Spleen (tissue), 13 donors: ENCODE measurements at places on chromosomes 2 and 18. TPM values are rescaled to one million over a fixed set of nuclear protein-coding genes. Genes with fewer than 3 reads are reported as not detected.
A peak's percentile ranks its signal among the peaks of the same experiment; 100 is the strongest.

- no peaks in the 10 kb centered on the region for H3K4me1 ChIP-seq
- no peak overlapping the region for H3K4me3 ChIP-seq
- no peaks in the 10 kb centered on the region for H3K36me3 ChIP-seq
- H3K27ac ChIP-seq = no peak overlapping the region
- no peaks in the 10 kb centered on the region for H3K27me3 ChIP-seq
Observed at GRCh38 chr2:136101042-136101441, 16.9 kb downstream of the CXCR4 start.

The STPG4 gene
- total RNA-seq = 2.2 TPM

The SPDYA gene
- 1.9 TPM for total RNA-seq

DNA sequence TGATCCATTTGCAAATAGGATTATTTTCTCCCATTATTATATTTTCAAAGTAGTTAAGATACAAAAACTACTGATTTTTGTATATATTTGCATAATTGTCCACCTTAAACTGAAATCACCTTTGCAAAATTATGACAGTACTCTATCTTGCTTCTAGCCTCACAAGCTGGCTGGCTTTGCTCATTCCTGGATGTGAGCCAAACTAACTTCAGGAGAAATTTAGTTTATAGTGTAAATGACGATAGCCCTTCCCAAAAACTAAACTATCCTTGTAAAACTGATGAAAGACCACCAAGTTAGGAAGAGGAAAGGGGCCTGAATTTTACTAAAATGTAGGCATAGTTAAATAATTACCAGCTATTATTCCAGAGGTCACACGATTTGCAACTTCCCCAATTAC, 87.3 kb downstream of the ADD2 start:
- no peak for DNase-seq
- H3K4me3 ChIP-seq = no peak overlapping the region
- H3K27ac ChIP-seq = no peak overlapping the region
- H3K4me1 ChIP-seq = no peaks in the 10 kb centered on the region

GRCh38 chr2:12732651-12733050, 15.9 kb downstream of the TRIB2 start:
- H3K4me3 ChIP-seq = no peak overlapping the region
- H3K27ac ChIP-seq = peak overlapping the region; percentile 97
- DNase-seq = peak; percentile 88
- H3K36me3 ChIP-seq = peaks cover 94% of the 10 kb centered on the region
- H3K27me3 ChIP-seq = no peaks in the 10 kb centered on the region
- peaks cover 97% of the 10 kb centered on the region for H3K4me1 ChIP-seq

The OTX1 gene
- total RNA-seq = not detected

- no peak for DNase-seq
- no peaks in the 10 kb centered on the region for H3K4me1 ChIP-seq
- H3K27me3 ChIP-seq = peaks cover 22% of the 10 kb centered on the region
- no peak overlapping the region for H3K27ac ChIP-seq
- no peak overlapping the region for H3K4me3 ChIP-seq
Observed at GRCh38 chr2:210660-211059, 53.2 kb downstream of the SH3YL1 start.

DNA sequence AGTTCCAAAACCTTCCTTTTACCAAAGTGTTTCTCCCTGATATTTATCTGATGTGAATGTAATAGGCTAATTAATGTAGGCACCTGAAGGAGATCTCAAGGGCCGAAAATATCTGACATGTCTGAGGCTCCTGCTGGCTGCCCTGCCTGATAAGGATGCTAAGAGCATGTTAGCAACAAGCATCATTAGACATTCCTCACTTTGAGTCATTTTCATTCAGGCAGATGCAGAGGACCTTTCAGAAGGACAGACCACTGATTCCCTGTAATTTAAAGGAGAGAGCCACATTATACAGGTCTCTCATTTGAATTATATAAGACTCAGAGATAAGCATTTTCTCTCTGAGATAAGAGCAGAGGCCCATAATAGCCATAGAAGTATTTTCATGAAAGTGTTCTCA, 222.4 kb upstream of the NCKAP5 start:
- H3K36me3 ChIP-seq = no peaks in the 10 kb centered on the region
- H3K4me1 ChIP-seq = no peaks in the 10 kb centered on the region
- H3K4me3 ChIP-seq = no peak overlapping the region
- no peaks in the 10 kb centered on the region for H3K27me3 ChIP-seq
- DNase-seq = no peak

The SP140 gene
- 63.9 TPM for total RNA-seq

GRCh38 chr2:237721458-237721857, 77.1 kb upstream of the RBM44 start:
- H3K36me3 ChIP-seq = no peaks in the 10 kb centered on the region
- peak overlapping the region; percentile 57 for H3K27ac ChIP-seq
- no peak for DNase-seq
- H3K27me3 ChIP-seq = no peaks in the 10 kb centered on the region

DNA sequence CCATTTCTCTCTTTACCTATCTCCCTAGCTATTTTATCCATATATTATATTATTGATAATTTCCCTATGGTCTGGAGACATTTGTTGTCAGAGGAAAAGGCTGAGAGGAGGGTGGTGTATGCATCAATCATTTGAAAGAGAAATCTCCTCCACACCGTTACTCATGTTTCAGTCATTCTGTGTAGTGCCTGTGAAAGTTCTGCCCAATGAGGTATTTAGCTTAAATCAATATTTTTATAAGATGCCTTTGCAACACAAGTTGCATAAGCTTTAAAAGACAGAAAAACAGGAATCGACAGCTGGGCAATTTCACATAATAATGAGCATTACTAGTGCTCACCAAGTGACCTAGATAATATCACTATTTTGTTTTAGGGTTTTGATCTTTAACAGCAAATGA, 363.7 kb upstream of the FSIP2 start:
- no peaks in the 10 kb centered on the region for H3K27me3 ChIP-seq
- H3K27ac ChIP-seq = no peak overlapping the region
- H3K4me3 ChIP-seq = no peak overlapping the region
- H3K36me3 ChIP-seq = no peaks in the 10 kb centered on the region
- H3K4me1 ChIP-seq = no peaks in the 10 kb centered on the region
- no peak for DNase-seq

The FSIP2 gene
- 0.89 TPM for total RNA-seq

The RNASEH1 gene
- 20.7 TPM for total RNA-seq

The BCL2 gene
- 69.3 TPM for total RNA-seq

GRCh38 chr2:45212953-45213635, 203.8 kb upstream of the SIX2 start:
- no peaks in the 10 kb centered on the region for H3K4me1 ChIP-seq
- H3K27ac ChIP-seq = no peak overlapping the region
- no peak for DNase-seq

DNA sequence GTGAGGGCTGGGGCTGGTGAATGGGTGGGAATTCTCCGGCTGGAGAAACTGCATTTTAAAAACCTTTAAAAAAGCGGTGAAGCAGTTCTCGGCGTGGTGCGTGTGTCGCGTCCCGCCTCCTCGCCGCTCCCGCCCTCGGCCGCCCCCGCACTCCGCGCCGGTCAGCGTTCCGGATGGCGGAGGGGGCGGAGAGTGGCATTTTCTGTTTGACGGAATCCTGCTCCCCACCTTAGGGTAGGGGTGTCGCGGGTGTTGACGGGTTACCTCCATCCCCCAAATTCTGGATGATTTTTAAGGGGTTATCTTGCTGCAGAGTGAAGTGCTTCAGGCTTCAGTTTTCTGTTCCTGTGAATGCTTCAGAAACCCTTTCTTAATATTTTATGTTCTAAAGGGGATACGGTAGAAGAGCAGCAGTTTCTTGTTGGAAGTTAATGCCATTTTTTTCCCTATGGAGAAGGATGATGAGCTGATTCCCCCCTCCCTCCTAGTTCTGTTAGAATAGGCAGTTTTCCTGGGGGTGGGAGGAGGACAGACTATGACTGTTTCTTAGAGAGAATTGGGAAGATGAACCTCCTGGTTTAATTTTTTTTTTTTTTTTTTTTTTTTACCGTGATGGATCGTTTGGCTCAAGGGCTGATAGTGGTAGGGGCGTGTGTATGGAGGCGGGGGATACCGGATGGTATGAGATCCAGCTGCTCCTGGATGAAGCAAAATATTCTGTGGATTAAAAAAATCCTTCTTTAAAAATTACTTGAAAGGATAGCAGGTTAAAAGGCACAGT, 756 bp downstream of the ABI2 start:
- H3K27me3 ChIP-seq = no peaks in the 10 kb centered on the region
- peaks cover 14% of the 10 kb centered on the region for H3K4me1 ChIP-seq
- H3K4me3 ChIP-seq = peak overlapping the region; percentile 83
- H3K27ac ChIP-seq = peak overlapping the region; percentile 86
- DNase-seq = peak; percentile 81

DNA sequence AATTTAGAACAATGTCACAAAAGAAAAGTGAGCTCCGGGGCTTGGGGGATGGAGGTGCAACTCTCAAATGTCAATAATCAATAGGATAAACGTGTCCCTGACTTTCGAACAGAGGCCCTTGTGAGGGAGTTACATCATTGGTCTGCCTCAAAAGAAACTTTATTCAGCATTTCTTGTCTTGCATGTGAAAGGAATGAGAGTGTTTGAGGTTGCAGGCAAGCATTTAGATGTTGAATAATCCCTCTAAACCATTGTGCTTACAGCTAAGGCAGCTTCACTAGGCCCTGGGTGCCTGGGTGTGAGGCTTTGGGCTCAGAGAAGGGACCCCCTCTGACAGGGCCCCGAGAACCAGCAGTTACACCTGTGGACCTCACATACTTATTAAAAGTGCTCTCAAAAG, 28.6 kb upstream of the FHL2 start:
- no peak overlapping the region for H3K4me3 ChIP-seq
- H3K27me3 ChIP-seq = no peaks in the 10 kb centered on the region
- H3K36me3 ChIP-seq = no peaks in the 10 kb centered on the region
- peaks cover 12% of the 10 kb centered on the region for H3K4me1 ChIP-seq

DNA sequence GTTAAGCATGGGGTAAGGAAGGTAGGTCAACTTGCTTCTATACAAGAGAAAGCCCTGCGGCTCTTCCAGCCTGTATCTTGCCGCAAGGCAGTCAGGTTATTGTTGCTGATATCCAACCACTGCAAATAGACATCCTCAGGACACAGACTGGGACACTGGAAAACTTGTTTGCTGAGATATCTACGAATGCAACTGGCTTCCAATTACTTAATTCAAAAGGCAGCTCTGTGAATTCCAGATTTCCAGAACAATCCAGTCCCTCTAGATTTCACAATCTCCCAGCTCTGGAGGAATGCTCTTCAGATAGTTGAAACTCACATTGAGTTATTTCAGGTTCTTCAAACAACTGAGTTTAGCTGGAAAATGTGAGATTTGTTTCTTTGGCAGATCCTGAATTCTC, 34.6 kb upstream of the SP9 start:
- H3K27me3 ChIP-seq = peaks cover 4% of the 10 kb centered on the region
- DNase-seq = no peak
- H3K27ac ChIP-seq = no peak overlapping the region

DNA sequence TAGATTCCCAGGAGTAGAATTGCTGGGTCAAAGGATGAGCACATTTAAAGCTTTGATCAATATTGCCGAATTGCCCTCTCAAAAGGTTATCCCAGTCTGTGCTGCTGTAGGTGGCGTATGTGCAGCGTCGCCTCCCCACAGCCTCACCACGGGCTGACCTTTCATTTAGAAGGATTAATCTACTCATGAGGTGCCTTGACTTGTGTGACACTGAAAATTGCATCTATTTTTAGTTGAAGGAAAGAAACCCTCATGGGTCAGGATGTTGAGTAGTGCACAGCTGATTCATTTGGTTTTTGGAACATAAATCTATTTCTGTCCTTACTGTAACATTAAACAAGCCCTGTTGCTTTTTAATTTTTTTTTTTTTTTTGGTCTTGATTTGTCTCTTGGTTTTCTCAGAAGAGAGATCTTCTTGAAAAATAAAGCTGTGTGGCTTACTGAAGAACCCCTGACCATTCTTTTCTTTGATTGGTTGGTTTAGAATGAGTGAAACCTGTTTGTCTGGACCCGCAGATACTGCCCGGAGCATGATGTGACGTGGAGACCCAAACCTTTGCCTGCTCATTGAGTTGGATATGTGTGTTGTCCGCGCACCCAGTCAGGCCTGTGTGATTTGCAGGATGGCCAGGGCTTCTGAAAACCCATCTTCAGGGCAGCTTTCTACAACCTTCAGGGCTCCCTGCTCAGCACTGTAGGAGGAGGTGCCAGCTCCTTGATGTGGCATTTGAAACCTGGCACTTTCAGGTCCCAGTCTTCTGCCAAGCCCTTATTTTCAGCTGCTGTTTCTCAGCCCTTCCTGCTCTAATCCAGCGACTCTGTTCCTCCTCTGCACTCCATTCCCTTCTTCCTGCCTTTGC, 61.0 kb downstream of the LPIN1 start:
- no peak overlapping the region for H3K27ac ChIP-seq
- H3K36me3 ChIP-seq = peaks cover 56% of the 10 kb centered on the region
- no peak overlapping the region for H3K4me3 ChIP-seq
- no peaks in the 10 kb centered on the region for H3K27me3 ChIP-seq
- H3K4me1 ChIP-seq = peaks cover 9% of the 10 kb centered on the region
- no peak for DNase-seq

GRCh38 chr18:59139615-59140301, at the start of gene SEC11C:
SEC11C (plus strand) TSS chr18:59139884; CDS start chr18:59139949, 65 bp downstream.
- peaks cover 12% of the 10 kb centered on the region for H3K4me1 ChIP-seq
- H3K27ac ChIP-seq = peak within 1 kb of the TSS; percentile 89
- peak; percentile 99 for DNase-seq
- H3K27me3 ChIP-seq = no peaks in the 10 kb centered on the region

DNA sequence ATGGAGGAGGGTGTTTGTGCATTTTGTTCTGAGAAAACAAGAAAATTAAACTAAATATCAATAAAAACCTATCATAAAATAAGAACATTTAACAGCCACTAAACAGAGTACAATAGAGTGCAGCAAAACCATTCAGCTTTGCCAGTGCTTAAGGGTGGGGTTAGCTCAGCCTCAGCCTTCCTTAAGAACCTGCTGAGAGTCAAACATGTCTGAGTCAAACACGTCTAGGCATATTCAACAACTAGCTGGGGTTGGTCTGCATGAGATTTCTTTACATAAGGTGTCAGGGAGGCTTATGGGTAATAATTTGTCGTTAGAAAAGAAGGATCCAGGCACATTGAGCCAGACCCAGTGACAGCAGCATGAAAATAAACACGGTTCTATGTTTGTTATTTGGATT, 298.2 kb downstream of the SP3 start:
- H3K4me1 ChIP-seq = no peaks in the 10 kb centered on the region
- no peaks in the 10 kb centered on the region for H3K27me3 ChIP-seq
- H3K27ac ChIP-seq = no peak overlapping the region
- H3K36me3 ChIP-seq = no peaks in the 10 kb centered on the region

The RAPGEF4 gene
- 2.6 TPM for total RNA-seq

DNA sequence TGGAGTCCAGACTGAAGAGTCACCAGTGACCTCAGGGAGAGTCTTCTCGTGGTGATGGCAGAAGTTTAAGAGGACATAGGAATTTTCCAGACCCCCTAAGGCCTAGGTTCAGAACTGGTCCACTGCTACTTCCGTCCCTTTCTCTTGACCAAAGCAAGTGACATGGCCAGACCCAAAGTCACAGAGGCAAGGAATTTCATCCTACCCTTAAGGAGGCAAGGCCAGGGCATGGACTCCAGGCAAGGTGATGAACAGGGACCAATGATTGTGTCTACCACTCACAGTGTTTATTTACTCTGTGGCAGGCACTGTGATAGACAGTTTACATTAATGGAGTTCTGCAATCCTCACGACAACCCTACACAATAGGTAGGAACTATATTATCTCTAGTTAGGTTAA, 265.1 kb downstream of the GLI2 start:
- H3K4me3 ChIP-seq = no peak overlapping the region
- no peaks in the 10 kb centered on the region for H3K4me1 ChIP-seq
- no peak overlapping the region for H3K27ac ChIP-seq
- no peak for DNase-seq

- H3K27me3 ChIP-seq = no peaks in the 10 kb centered on the region
- peaks cover 70% of the 10 kb centered on the region for H3K4me1 ChIP-seq
Observed at GRCh38 chr2:73111073-73112025, 1.4 kb downstream of the RAB11FIP5 start.

The SCYGR4 gene
- total RNA-seq = not detected
